ENCODE measurements at places on chromosomes 4 and X. TPM values are rescaled to one million over a fixed set of nuclear protein-coding genes. Genes with fewer than 3 reads are reported as not detected.

The ANXA3 gene
- polyA plus RNA-seq: 26.5 TPM

The SLC30A9 gene
- polyA plus RNA-seq: 122 TPM

The P2RY10 gene
- 0.09 TPM for polyA plus RNA-seq

The GAGE12H gene
- polyA plus RNA-seq: not detected

The IL1RAPL1 gene
- polyA plus RNA-seq: 2.7 TPM

The CNKSR2 gene
- 1.4 TPM for polyA plus RNA-seq

The CT45A1 gene
- not detected for polyA plus RNA-seq

The MCF2 gene
- polyA plus RNA-seq: 1.2 TPM

The EFHC2 gene
- polyA plus RNA-seq: 12.2 TPM

The RXFP1 gene
- 0.32 TPM for polyA plus RNA-seq

The KLF8 gene
- polyA plus RNA-seq: 5.7 TPM

The CXorf49B gene
- not detected for polyA plus RNA-seq

The CNOT6L gene
- 34.5 TPM for polyA plus RNA-seq

The GCNA gene
- 2.0 TPM for polyA plus RNA-seq

The TREX2 gene
- 0.60 TPM for polyA plus RNA-seq

The ARHGEF38 gene
- polyA plus RNA-seq: 3.3 TPM

The PFKFB1 gene
- 0.45 TPM for polyA plus RNA-seq

The LRAT gene
- polyA plus RNA-seq: 1.1 TPM

The GIMD1 gene
- polyA plus RNA-seq: not detected

The ARX gene
- polyA plus RNA-seq: not detected

The SLC6A14 gene
- polyA plus RNA-seq: 0.17 TPM

The ART3 gene
- 0.57 TPM for polyA plus RNA-seq

The PAGE4 gene
- polyA plus RNA-seq: 0.79 TPM

The ACSL1 gene
- 71.2 TPM for polyA plus RNA-seq

All from right renal pelvis (tissue), 4 donors.